ENCODE measurements at places on chromosomes 5 and 9.

- DNase-seq = no peak
Observed at GRCh38 chr5:118791926-118792734, 196.2 kb downstream of the DTWD2 start.

DNA sequence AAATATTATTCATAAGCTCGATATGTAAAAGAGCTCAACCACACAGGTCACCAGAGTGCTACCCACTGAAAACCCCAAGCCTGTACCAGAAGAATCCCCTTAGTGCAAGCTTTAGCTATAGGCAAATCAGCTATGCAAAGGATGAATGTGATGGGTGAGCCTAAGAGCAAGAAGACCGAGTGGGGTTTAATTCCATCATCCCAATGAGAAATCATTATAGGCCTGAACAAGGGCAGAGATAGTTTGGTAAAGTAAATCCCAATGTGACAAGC lies 21.8 kb downstream of the ELOVL7 start:
- no peak for DNase-seq

GRCh38 chr5:143222287-143223231 lies 180.9 kb downstream of the NR3C1 start:
- DNase-seq = peak; percentile 20

- no peak for DNase-seq
Observed at GRCh38 chr5:154721481-154722058, 33.6 kb upstream of the LARP1 start.

DNA sequence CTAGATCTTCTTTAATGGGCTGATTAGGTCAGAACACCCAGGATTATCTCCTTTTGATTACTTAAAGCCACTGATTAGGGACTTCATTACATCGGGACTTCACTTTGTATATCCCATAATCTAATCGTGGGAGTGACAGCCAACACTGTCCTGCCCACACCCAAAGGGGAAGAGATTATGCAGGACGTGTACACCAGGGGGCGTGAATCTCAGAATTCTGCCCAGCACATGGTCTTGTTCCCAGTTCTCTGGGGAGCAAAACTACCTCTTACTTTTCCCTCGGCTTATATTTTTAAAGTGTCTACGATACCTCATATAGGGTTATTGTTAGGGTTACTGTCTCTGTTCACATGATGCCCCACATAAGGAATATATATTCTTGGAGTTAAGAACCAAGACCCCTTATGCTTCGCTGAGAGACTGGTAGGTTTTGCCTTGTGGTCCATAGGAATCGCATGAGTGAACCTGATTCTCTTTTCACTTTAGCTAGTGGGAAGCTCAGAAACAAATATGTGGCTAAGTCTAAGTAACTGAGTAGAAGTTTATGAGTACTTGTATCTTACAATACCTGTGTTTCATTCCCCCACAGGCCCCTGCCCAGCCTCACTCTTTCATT lies 192.7 kb downstream of the GNA14 start:
- DNase-seq = no peak

- DNase-seq = no peak
Observed at GRCh38 chr5:126659805-126660482, 59.2 kb downstream of the PHAX start.

- DNase-seq = no peak
Observed at GRCh38 chr5:6461793-6462650, 13.4 kb downstream of the UBE2QL1 start.

GRCh38 chr5:151598984-151599383 lies 7.9 kb upstream of the FAT2 start:
- DNase-seq = no peak

DNA sequence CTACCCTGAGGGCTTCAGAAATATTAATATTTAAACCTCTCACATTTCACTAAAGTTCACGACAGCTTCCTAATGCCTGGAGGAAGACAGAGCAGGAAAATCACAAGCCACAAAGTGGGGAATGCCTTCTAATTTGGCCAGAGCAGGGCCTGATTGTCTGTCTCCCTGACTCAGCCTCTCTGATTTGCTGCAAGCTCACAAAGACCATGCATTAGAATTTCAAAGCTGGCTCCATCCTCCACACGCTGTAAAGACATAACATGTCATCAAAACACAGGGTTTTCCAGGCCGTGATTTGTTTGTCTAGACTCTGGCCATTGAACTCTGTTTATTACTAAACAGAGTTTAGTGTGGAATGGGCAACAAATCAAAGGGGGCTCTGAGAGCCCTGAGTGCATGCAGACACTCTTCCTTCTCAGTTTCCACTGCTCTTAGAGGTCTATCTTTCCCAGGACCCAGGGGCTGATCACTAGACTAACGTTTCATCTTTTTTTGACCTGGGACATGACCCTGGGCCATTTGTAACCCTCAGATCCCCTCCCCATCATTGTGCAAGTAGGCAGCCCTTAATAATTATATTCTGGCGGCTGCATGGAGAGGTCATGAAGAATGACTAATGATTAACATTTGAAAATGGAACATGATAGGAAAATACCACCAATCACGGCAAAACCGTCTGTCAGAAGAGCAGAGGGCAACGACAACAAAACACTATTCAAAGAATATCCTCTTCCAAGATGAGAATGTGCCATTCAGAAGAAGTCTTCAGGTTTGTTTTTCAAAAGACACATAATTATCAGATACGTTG lies 140.2 kb downstream of the ENC1 start:
- no peak for DNase-seq

DNA sequence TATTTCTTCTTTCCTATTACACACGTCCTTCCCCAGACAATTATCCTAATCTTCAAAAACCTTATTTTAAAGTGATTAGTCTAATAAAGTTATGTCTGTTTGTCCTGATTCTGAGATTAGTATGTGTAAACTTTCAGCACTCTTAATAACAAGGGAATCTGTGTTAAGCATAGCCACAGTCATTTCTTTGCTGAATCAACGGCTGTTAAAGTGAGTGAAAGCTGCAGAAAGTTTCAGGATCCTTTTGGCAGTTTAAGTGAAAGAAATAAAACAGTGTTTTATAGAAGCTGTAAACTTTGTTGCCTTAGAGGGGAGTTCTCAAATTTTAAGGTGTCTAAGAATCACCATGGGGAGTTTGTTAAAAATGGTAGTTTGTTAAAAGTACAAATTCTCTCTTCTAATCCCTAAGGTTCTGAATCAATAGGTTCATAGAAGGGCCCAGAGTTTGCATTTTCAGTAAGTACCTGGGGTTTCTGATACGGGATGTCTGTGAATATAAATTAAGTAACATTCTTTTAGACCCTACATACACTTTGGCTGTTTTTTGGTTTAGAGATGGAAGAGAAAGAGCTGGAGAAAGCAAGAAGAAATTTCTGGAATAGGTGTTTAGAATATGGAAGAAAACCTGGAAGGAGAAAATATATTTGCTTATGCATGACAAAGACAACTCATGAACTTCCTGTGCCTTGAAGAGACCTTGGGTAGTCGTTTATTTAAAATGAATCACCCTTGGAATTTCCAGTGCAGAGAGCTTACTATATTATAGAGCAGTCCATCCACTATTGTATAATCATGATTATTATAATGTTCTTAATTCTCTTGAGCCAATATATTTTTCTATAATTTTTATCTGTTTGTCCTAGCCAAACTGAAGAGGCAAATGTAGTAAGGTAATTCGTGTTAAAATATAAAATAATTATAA lies 45.7 kb downstream of the SCAMP1 start:
- DNase-seq = no peak

- DNase-seq = no peak
Observed at GRCh38 chr5:112366987-112367386, 52.1 kb downstream of the EPB41L4A start.

- DNase-seq = no peak
Observed at GRCh38 chr9:385818-386398, 171.2 kb downstream of the DOCK8 start.

- DNase-seq = no peak
Observed at GRCh38 chr5:96968074-96968473, 32.2 kb downstream of the LNPEP start.

DNA sequence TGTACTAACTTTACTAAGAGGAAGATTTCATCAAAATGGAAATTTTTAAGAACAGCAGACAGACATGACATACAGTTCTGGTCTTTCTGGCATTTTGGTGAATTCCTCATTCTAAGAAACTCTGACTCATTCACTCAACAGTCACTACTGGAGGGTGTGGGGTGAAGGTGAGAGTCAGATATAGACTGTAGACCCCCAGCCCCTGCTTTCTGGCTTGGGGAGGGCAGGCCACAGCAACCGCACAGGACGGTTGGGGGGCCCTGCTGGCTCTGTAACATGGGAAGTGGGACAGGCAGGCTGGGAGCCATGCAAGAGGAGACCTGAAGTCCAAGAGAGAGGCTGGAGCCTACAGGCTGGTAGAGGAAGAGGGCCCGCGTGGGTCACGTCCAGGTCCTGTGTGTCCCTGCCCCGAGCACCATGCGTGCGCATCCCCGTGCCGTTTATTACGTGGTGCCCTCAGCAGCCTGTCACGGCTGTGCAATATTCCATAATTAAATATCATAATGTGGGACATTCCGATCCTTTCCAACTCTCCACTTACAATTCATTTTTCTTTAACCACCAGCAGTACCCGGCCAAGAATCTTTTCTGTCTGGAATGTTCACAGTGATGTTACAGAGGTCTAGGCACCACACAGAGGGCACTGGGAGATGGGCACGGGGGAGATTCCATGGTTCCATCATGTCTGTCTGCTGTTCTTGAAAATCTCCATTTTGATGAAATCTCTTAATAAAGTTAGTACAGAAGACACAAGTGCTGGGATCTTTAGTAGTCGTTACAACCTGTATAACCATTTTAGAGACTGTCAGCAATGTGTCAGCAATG lies 75.5 kb downstream of the SEMA4D start:
- no peak for DNase-seq

DNA sequence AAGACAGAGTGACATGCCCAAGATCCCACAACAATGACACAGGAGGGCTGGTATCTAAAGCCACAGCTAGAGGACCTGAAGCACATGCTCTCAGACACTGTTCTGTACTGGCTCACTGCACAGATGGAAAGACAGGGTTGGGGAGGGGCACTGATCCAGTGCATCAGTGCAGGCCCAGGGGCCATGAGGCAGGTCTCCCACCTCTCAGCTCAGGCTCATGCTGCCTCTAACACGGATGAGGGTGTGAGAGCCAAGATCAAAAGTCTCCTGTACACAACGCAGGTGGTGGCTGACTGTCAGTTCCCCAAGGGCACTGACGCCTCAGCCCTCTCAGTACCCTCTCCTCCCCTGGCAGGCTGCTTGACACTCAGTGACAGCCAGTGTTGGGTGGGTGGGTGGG lies 10.9 kb downstream of the RAPGEF1 start:
- DNase-seq = peak; percentile 60

GRCh38 chr5:121027636-121028035 lies 563.5 kb downstream of the PRR16 start:
- DNase-seq = no peak

DNA sequence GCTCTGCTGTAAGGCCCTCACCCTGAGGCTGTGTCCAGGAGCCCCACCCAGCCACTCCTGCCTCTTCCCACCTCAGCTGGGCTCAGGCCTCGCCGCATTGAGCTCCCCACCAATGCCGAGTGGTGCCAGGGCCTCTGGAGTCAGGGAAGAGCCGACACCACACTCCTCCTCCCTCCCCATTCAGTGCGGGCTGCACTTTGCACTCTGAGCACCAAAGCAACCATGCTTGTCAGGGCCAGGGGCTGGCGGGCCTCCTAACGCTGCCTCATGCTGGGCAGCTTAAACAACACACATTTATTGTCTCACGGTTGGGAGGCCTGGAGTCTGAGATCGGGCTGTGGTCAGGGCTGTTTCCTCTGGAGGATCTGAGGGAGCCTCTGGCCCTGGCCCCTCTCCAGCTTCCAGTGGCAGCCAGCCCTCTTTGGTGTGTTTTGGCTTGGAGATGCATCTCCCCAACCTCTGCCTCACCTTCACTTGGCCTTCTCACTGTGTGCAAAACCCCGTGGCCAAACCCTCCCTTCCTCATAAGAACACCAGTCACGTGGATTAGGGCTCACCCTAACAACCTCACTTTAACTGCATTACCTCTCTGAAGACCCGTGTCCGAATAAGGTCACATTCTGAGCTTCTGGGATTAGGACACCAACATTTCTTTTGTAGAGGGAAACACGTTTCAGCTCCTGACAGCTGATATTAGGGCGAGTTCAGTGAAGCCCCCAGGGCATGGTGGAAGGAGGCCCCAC lies 157.8 kb downstream of the MED10 start:
- DNase-seq = no peak

DNA sequence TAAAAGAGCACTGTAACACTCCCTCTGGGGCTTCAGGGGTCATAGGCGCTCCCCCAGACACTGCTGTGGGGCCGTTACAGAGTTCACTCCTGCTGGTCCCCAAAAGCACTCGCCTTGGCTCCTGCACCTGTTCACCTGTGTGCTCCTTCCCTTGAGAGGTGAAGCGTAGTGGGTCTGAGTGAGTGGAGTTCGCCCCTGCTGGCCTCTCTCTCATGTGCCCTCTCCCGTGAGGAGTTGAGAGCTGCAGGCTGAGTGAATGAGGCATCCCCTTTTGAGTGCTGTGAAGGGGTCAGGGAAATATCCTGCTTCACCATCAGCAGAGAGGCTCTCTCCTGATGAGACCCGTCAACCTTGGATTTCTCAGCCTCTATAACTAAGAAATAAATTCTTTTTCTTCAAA lies 134.6 kb upstream of the TUT7 start:
- DNase-seq = no peak

GRCh38 chr5:6315580-6315979 lies 62.8 kb downstream of the MED10 start:
- DNase-seq = no peak

GRCh38 chr9:37639109-37639762 lies 11.5 kb upstream of the FRMPD1 start:
- no peak for DNase-seq

DNA sequence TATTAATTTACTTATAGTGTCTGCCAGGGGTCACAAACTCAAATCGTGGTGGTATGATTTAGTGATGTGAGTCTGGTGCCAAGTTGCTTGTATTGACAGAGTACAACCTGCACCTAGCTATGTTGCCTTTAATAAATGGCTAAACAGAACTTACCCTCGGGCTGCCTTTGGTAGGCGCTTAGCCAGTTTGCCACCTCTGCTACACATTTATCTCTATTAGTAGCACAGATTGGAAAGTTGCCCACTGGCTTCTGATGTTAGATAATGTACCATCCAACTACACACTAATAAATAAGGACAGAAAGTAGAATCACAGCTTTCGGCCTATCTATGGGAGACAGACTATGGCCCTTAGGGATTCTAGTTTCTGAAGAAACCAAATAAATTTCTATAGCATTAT lies 368.4 kb downstream of the MAN2A1 start:
- no peak for DNase-seq

- DNase-seq = no peak
Observed at GRCh38 chr9:78856144-78856543, 559.2 kb downstream of the PSAT1 start.

DNA sequence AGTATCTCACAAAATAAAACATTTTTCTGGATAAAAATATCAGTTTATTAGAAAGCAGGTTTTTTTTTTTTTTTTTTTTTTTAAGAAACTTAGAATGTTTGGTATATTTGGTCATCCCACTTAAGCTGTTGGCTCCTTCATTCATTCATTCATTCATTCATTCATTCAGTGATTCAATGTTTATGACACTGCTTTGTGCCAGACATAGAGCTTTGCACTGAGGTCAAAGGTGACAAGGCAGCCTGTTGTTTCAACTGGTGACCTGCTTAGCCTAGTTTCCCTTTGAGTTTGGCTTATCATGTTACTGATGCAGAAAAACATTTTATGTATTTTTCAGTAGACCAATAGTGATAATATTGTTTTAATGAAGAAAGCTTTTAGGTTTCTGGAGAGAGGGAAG lies 23.5 kb downstream of the CPEB4 start:
- no peak for DNase-seq
